T47D (cell line): ENCODE measurements at places on chromosomes 3 and 15.
A peak's percentile ranks its signal among the peaks of the same experiment; 100 is the strongest.

- DNase-seq = no peak
These were observed 101.8 kb downstream of the ST8SIA2 start for GRCh38 chr15:92495446-92495845.

- DNase-seq = no peak
These were observed 108.4 kb downstream of the LSM3 start for GRCh38 chr3:14286887-14287500.

- DNase-seq = peak; percentile 11
These were observed 26.8 kb downstream of the NFKBIZ start for GRCh38 chr3:101876142-101876541.

GRCh38 chr15:85331655-85332285 is 48.6 kb upstream of the AKAP13 start:
- DNase-seq = no peak

DNA sequence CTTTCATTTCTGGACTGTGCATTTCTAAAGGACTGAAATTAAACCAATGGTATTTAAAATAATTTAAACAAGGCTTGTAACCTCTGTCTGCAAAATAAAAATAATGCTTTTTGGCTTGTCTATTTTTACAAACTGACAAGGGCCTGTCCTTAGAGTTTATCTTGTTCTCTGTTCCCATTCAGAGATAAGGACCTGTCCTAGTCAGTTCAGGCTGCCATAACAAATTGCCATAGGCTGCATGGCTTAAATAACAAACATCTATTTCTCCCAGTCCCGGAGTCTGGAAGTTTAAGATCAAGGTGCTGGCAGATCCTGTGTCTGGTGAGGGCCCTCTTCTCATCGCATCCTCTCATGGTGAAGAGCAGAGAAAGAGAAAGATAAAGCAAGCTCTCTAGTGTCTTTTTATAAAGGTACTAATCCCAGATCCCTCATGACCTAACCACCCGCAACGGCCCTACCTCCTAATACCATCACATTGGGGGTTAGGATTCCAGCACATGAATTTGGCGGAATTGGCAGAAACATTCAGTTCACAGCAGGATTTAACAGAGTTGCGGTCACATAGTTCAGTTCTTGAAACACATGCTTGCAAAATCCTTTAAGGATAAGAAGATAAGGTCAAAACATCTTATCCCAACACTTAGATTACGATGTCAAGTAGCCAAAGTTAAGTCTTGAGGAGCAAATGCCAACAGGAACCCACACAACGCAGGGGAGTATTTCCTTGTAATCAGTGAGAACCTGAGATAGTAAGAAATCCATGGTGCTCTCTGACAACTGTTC is 17.8 kb downstream of the KBTBD8 start:
- DNase-seq = no peak

GRCh38 chr15:41367418-41367817 is 34.7 kb downstream of the NUSAP1 start:
- no peak for DNase-seq

DNA sequence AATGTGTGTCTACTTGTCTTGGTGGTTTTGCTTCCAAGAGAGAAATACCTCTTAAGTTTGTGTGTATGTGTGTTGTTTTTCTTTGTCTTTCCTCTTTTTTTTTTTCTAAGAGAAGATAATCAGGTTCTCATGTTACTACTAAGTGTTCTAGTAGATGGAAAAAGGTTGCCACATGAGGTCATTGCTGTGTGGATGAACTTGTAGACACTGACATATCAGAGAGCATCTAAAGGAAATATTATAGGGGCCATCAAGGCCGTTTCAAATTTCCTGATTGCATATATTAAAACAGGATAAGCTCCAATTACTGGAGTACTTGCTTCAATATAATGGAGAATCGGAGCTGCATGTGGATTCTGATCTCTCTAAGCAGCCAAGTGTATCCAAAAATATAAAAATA is 747.5 kb downstream of the NR2F2 start:
- no peak for DNase-seq

GRCh38 chr15:38069511-38070011 is 135.1 kb downstream of the TMCO5A start:
- DNase-seq = no peak

DNA sequence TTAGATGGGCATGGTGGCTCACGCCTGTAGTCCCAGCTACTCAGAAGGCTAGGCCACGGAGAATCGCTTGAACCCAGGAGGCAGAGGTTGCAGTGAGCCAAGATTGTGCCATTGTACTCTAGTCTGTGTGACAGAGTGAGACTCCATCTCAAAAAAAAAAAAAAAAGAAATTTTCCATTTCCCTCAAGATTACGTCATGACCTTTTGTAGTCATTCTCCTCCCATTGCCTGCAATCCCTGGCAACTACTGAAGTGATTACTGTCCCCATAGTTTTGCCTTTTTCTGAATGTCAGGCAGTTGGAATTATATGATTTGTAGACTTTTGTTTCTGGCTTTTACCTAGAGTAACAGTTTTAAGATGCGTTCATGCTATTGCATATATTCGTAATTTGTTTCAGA is 28.0 kb downstream of the WDR76 start:
- no peak for DNase-seq

- DNase-seq = no peak
These were observed 84.3 kb upstream of the NEO1 start for GRCh38 chr15:72967811-72968530.

DNA sequence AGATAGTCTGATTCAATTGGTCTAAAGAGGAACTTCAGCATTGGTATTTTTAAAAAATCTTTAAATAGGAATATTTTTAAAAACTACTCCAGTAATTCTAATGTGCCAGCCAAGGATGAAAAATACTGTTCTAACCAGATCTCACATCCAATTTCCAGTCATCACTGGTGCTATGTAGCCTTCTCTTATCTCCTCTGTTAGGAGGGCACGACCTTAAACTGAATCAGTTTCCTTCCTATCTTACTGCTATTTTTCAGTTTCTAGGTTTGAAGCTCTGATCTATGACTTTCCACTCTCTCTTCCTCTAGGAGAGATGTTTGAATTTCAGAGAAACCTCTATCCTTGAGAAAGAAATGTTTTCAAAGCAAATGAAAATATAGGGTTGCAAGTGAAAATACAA is 31.9 kb downstream of the HAPLN3 start:
- DNase-seq = no peak

DNA sequence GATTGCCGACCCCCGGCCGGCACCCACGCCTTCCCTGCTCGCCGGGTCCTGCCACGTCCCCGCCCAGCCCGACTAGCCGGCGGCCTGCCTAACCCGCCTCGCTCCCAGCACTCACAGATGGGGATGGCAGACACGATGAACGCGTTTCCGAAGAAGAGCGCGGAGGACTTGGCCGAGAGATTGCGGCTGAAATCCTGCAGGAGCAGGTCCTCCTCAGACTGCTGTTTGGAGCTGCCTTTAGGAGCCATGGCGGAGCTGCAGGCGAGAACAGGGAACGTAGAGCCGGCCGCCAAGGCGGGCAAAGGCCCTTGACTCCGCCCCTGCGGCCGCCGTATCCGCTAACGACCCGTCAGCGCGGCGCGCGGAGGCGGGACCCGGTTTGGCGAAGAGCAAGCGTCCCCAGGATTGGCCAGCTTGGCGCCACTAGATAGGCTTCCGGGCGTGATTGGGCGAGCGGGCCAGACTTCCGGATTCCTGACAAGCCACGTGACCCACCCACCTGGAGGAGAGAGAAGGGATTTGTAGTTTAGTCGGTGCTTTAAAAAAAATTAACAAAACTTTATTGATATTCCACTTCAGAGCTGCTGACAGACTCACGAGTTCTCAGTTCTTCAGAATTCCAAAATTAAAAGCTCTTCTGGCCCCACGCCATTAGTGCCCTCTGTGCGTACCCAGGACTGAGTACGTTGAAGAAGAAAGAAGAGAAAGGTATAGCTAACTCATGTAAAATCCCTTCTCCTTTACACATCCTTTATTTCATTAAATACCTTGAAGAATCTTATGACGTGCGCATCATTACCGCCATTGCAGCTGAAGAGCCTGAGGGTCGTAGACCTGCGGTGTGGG is at the start of gene SSR3:
SSR3 (minus strand) TSS at position 276 of the 846 bp plus-strand sequence; CDS start at position 248, 28 bp downstream.
- peak; percentile 89 for DNase-seq

DNA sequence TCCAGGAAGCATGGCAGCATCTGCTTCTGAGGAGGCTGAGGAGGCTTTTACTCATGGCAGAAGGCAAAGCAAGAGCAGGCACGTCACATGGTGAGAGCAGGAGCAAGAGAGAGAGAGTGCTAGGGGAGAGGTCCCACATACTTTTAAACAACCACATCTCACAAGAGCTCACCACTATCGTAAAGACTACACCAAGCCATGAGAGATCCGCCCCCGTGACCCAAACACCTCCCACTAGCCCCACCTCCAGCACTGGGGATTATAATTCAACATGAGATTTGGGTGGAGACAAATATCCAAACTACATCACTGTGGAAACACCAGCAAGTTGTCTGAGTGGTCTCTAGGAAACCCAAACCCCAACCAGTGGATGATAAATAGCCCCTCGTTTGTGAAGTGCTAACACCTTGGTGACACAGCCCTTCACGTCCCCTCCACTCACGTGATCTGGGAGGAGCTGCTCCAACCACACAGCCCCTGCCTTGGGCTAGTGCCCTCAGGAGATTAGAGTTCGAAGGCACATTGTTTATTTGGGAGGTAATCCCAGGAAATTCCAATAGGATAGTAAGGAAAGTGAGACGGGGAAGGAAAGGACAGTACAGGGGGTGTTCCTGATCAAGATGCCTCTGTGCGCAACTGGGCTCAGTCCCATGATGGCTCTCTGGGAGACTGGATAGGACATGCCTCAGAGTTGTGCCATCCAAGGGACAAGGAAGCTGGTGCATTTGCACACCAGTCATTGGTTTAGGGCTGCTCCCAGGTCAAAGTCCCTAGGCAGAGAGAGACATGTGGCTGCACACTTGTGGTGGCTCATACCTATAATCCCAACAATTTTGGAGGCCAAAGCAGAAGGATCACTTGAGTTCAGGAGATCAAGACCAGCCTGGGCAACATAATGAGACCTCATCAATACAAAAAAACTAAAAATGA is 80.6 kb upstream of the CTNNB1 start:
- DNase-seq = no peak

- no peak for DNase-seq
These were observed 156.5 kb upstream of the ABI3BP start for GRCh38 chr3:101149707-101150106.

- DNase-seq = no peak
These were observed 9.5 kb downstream of the TYRO3 start for GRCh38 chr15:41568350-41569017.

DNA sequence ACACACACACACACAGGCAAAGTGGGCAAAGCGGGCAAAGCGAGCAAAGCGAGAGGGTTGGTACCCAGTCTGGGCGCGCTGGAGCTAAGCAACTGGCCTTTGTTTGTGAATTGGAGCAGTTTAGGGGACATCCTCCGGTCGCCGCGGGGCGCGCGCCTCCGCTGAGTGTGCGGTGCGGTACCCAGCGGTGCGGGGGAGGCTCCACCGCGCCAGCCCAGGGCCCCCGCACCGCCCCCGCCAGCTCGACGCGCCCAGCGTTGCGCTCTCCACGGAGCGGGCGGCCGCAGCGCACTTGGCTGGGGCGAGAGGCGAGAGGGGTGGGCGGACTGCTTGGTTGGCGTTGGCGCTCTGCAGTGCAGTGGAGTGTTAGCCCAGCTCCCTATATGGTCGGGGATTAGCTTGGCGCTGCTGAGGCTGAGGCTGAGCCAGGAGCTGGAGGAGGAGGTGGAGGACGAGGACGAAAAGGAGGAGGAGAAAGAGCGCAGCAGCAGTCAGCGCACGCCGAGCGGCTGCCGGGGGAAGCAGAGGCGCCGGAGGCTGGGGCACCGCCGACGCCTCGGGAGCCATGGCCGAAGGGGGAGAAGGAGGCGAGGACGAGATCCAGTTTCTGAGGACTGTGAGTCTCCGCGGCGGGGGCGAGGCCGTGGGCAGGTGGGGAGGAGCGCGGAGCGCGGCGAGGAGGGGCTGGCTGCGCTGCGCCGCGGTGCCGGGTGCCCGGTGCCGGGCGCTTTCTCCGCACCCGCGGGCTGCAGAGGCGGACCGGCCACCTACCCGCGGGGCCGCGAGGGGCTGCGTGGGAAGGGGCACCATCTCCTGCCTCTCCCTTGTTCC is at the start of gene RYR3:
RYR3 (plus strand) TSS at position 487 of the 831 bp plus-strand sequence; CDS start at position 566, 79 bp downstream.
- DNase-seq = no peak

DNA sequence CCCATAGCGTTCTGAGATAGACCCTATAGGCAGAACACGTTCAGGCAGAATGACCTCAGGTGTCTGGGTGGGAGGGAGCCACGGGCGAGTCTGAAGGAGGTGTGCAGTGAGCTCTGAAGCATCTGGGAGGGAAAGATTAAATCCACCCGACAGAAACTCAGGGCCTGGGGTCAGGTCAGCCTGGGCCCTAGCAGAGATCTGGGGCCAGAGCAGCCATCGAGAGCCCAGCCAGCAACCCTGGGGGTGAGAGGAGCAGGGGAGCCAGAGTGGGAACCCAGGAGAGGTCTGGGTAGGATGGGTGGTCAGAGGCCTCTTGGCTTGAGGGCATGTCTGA is 22.1 kb downstream of the SNX33 start:
- DNase-seq = no peak

DNA sequence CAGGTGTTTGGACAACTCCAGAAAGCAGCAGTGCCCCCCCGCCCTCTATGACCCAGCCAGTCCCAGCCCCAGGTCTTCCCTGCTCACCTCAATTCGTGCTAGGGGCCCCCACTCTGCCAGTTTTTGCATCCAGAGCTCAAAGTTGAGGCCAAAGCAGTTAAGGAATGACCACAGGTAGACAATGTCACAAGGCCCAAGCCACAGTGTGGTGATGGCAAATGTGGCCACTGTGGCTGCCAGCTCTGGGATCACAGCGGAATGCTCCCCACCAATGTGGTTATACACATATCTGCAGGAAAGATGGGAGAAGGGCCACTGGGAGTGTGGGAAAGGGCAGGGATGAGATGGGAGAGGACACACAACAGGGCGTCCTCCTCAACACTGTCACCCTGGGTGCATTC is 8.2 kb downstream of the KLHL40 start:
- DNase-seq = no peak

DNA sequence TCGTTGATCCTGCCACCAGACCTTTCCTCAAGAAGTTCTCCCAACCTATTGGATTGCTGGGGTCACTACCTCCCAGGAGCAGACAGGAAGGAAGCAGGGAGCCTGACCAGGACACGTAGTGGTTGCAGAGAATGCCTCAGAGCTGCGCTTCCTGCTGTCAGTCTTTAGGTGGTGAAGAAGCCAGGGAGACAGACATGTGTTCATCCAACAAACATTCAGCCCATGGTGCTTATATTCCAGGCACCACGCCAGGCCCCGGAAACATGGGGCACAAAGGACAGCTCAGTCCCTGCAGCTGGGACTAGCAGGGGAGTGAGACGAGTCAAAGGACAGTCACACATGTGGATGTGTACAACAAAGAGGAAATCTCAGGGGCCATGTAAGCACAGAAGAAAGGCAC is 26.0 kb upstream of the CORO2B start:
- DNase-seq = no peak

DNA sequence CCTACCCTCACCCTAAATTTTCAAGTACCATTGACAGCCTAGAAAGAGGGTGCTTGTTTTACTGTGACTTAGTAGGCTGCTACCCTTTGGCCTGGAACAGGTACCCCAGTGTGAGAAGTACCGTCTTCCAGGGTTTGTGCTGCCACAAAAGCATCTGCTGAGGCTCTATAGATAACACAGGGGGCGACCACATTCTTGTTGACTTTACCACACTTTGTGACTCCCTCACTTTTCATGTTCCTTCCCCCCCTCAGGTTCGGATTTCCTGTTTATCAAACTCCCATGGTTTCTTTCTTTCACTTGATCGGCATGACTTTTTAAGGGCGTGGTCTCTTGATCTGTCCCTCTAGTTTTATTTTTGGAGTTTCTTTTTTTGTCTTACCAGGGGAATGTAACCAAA is 23.5 kb downstream of the EXOG start:
- DNase-seq = no peak
